Astrocyte of the hippocampus (primary cell): ENCODE measurements at places on chromosomes 1 and 21.

GRCh38 chr21:38631206-38631605 lies 132.9 kb upstream of the ERG start:
- peak; percentile 40 for DNase-seq

DNA sequence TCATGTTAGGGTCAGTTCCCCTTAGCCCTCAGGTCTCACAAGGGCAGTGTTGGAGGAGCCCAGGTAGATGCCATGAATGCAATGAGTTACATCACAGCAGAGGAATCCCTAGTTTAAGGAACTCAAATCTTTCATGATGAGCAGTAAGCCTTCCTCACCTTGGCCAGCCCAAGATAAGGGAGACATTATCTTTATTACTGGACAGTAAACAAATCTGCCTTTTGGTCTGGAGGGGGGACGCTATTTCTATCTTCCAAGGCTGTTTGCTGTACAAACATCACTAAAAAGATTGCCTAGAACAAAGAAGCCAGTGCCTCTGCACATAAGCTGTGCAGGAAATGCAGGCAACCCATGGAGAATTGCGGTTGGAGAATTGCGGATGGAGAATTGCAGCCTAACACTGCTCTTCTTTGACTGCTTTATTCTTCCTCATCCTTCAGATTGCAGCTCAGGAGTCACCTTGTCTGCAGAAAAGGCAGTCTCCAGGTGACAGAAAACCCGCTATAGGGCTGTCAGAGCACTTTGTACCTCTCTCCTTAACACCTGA lies 2.3 kb upstream of the CHI3L1 start:
- no peak for DNase-seq

- DNase-seq = no peak
Measured at GRCh38 chr1:36642802-36643201, 160.1 kb upstream of the CSF3R start.

GRCh38 chr1:43363935-43364525 lies 3.8 kb downstream of the ELOVL1 start:
- no peak for DNase-seq

GRCh38 chr21:16992448-16992847 lies 520.4 kb upstream of the CXADR start:
- no peak for DNase-seq

- DNase-seq = no peak
Measured at GRCh38 chr1:146051452-146051851, 29.9 kb upstream of the HJV start.

DNA sequence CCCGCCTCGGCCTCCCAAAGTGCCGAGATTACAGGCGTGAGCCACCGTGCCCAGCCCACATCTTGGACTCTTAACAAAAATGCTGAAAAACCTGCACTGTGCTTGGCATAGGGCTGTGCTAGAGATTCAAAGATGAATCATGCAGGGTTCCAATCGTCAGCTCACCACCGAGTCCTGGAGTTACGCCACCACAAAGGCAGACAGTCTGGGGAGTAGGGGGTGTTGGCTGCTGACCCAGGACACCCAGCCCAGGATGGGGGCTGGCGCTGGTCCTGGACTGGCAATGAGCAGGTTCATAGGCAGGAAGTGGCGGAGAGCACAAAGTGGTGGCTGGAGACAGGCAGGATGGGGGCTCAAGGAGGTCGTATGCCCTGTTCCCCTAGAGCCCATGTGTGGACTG lies 16.0 kb downstream of the PSRC1 start:
- peak; percentile 94 for DNase-seq

DNA sequence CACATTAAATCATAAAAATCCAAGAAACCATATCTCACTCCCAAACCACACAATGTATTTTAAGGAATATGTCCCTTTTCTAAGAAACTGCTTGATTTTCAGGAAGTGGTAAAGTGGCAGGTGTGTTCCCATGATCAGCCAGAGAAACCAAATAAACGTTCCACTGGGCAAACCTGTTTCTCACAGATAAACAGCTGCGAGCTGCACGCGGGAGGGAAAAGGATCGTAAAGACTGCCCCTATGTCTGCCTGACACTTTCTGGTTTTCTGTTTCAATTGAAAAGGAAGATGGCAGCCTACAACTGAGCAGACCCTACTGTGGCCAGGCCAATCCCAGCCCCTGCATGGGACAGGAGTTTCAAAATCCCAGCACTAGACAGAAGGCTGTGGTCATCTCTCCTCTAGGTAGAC lies 36.6 kb downstream of the HIVEP3 start:
- no peak for DNase-seq

- DNase-seq = no peak
Measured at GRCh38 chr21:29658934-29659203, 280.9 kb downstream of the GRIK1 start.

- no peak for DNase-seq
Measured at GRCh38 chr1:56286956-56287355, 292.4 kb downstream of the PLPP3 start.

DNA sequence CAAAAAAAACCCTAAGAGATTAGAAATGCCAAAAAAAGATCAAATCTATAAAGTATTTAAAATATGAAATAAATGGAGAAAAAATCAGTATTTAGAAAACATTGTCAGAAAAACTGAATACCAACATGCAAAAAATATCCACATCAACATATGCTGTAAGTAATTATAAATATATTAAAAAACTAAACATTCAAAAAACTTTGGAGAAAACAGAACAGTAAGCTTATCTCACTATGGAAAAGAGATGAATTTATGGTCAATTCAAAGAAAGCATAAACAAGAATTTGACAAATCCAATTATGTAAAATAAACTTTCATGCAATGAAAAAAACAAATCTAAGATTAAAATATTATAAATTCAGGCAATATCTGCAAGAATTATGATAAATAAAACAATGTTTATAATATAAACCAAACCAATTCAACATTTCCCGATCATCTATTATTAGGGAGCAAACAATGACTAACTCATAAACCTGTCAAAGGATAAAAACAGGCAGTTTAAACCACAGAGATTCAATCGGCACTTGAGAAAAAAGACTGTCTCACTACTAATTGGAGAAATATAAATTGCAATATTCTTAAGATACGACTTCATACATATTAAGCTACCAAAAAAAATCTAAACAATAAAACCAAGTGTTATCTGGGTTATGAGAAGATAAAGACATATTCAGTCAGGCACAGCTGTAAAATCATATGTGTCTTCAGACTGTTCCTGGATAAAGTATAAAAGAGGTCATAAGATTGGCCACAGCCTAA lies 21.8 kb downstream of the EYA3 start:
- DNase-seq = no peak

- no peak for DNase-seq
Measured at GRCh38 chr1:110438893-110439292, 12.1 kb upstream of the PROK1 start.

DNA sequence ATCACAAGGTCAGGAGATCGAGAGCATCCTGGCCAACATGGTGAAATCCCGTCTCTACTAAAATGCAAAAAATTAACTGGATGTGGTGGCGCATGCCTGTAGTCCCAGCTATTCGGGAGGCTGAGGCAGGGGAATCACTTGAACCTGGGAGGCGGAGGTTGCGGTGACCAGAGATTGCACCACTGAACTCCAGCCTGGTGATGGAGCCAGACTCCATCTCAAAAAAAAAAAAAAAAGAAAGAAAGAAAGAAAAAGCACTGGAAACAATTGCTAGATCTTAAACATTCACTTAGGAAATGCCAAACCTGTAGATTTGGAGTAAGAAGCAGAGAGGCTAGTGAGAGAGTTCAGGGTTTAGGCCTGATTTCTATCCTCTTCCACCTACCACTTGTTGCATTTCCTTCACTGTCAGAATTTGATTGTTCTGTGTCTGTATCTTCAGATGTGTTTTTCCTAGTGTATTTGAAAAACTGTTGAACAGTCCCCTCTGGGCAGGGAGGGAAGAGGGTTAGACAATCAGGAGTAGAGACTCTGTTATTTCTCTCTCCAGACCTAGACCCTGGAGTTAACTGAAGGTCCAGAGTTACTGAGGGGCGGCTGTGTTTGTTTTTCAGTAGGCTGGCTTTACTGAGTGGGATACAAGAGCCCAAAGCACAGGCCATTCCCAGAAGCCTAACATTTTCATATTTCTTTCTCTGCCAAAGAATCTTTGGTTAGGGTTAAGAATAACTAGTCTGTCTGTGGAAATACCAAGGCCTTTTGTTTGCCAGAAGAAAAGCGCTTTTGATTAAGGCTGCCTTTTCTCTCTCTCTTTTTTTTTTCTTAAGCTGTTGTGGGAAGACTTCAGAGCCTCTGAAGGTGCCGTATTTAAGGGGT lies 31.1 kb upstream of the MACF1 start:
- DNase-seq = peak; percentile 69

GRCh38 chr1:27868932-27869718 lies 3.2 kb upstream of the THEMIS2 start:
- DNase-seq = no peak

DNA sequence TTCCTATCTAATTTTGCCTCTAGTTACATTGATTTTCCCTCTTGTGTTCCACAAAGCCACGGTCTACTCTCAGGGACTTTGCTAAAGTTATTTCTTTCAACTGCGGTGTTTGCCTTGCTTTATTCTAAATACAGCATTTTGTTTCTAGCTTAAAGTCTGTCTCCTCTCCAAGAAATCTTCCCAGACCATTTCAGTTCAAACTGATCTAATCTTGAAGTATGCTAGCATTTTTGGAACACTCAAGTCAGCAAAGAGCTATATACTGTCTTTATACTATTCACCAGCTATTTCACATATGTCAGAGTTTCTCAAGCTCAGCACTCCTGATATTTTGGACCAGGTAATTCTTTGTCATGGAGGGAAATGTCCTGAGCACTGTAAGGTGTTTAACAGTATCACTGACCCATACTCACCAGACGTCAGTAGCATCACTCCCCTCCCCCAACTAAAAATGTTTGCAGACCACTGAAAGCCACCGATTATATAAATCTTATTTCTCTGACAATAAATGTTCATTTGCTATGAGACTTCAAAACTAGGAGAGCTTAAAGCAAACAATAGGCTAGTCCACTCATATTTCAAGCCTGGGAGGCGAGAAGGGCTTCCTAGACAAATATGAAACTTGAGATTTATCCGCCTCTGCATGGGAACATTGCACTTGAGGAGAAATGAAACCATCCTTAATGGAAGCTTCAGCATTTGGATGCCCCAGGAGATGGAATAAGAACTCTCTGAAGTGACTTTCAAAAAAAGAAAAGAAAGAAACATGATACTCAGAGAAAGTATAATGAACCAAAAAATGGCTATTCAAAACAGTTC lies 81.1 kb downstream of the KIAA0319L start:
- no peak for DNase-seq

GRCh38 chr1:8506456-8506855 lies 188.5 kb downstream of the SLC45A1 start:
- no peak for DNase-seq

DNA sequence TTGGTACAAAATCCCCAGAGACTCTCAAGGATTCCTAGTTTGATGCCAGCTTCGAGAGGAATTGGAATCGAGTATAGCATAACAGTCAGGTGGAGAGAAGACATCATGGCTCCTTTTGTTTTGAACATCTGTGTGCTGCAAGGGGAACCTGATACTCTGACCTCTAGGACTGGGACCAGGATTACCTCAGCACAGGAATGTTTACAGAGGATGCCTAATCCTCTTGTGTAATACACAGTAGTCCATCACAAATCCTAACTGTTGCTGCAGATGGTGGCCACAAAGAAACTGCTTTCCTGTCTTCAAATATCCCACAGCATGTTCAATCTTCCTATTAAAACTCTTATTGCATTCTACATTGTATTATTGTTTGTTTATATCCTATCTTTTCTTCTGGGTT lies 111.8 kb upstream of the PRMT6 start:
- no peak for DNase-seq

- DNase-seq = no peak
Measured at GRCh38 chr1:212482006-212482636, 49.4 kb downstream of the NENF start.

- no peak for DNase-seq
Measured at GRCh38 chr1:20950679-20951078, 163.6 kb upstream of the HP1BP3 start.

- no peak for DNase-seq
Measured at GRCh38 chr1:66788231-66788939, 12.7 kb downstream of the INSL5 start.

DNA sequence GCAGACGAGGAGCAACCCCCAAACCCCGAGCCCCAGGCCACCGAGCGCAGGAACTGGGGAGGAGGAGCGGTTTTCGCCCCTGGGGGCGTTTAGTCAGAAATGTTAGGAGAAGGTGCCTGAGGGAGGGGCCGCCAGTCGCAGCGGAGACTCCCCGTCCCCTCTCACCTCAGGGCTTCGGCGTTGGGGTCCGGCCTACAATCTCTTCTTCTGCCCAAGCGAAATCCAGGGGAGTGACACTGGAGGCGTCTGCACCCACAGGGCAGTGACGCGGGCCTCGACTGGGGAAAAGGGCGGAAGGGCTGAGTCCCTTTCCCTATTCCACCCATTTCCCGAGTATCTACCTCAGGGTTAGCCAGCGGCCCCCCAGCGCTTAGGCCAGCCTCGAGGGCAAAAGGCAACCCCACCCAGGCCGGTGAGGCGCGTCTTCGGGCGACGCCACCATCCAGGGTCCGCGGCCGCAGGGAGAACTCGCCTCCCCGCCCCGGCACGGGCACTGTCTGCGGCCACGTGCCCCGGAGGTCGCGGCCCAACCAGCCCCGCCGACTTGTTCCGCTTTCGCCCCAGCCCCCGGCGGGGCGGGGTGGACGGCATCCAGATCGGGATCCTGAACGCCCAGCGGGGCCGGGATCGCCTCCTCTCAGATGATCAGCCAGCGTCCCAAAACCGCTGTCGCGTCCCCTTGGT lies 118.7 kb upstream of the BARHL2 start:
- DNase-seq = no peak
